Testis (tissue), 5 donors: ENCODE measurements at places on chromosomes 7 and 10. TPM values are rescaled to one million over a fixed set of nuclear protein-coding genes. Genes with fewer than 3 reads are reported as not detected.

The LEP gene
- 0.55 TPM for total RNA-seq

The CUTC gene
- total RNA-seq, result 42.4 TPM

The CPA2 gene
- total RNA-seq, result 1.4 TPM

The FFAR4 gene
- total RNA-seq, result 0.12 TPM

The TSPAN14 gene
- 61.4 TPM for total RNA-seq

The ATP5F1C gene
- 246 TPM for total RNA-seq

The WASHC2A gene
- total RNA-seq, result 43.5 TPM

The SPDYE2B gene
- 10.6 TPM for total RNA-seq

The DNTT gene
- total RNA-seq, result 0.31 TPM

The RNF133 gene
- 11.1 TPM for total RNA-seq

The ESYT2 gene
- 73.1 TPM for total RNA-seq

The TMEM236 gene
- total RNA-seq, result 0.43 TPM

The PDK4 gene
- 29.6 TPM for total RNA-seq

The MNX1 gene
- total RNA-seq, result 3.0 TPM

The CYP17A1 gene
- total RNA-seq, result 15.1 TPM
